ENCODE measurements at places on chromosomes 11 and 22.

DNA sequence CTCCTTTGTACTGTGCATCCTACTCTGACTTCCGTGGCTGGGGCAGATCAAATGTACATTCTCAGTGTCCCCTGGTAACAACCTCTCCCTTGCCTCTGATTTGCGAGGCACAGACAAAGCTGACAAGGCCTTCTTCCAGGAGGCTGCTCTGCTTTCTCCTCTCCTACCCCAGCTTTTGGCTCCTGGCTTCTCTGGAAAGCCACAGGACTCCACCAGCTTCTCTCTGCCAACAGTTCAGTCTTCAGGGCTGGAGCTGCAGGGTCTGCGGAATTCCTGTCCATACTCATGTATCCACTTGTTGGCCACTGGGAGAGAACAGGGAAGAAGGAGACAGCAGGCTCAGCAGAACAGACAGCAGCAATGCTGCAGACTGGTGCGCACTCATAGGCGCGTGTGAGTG is 44.4 kb downstream of the P4HA3 start:
- DNase-seq = no peak

GRCh38 chr11:60918939-60919265 is 4.9 kb downstream of the TMEM109 start:
- peak; percentile 56 for DNase-seq

- no peak for DNase-seq
Observed at GRCh38 chr22:48856308-48856615, 971.4 kb downstream of the BRD1 start.

DNA sequence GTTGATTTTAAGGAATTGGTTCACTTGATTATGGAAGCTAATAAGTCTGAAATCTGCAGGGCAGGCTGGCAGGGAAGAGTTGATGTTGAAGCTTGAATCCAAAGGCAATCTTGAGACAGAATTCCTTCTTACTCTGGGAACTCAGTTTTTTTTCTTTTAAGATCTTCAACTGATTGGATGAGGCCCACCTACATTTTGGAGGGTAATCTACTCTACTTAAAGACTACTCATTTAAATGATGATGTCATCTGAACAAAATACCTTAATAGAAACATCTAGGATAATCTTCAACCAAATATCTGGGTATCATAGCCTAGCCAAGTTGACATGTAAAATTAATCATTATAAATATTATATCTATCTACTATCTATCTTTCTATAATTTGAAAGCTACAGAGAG is 163.2 kb downstream of the PGR start:
- DNase-seq = no peak

DNA sequence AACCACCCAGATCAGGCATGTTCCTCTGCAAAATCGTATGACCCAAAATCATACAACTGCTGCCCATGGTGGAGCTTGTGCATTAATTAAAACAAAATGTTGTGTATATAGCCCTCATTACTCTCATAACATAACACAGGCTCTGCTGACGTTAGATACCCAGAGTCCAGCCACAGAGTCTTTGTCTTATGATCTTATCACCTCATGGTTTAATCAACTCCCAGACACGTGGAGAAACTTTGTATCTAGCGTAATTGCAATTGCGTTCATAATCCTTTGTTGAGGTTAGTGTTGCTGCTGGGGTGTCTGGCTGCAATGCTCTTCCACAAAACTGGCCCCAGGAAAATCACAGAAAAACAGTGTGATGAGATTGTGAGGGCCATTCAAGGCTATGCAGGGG is 5.0 kb upstream of the APOL1 start:
- DNase-seq = no peak

DNA sequence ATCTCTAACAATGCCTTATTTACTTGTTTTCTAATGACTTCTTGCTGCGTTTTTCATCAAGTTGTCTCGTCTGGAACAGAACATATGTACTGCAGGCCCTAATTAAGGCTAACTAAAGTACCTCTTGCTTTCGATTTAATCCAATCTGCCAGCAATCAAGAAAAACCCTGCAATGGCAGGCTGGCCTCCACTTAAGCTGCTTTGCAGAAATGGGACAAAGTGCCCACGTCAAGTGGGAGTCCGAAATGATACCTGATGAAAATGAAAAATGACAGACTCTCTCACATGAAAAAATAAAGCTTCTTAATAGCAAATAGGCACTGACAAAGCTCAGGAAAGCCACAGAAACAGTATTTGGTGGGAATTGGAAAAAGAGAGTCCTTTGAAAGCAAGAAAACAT is 1454.7 kb downstream of the FAM181B start:
- DNase-seq = no peak

DNA sequence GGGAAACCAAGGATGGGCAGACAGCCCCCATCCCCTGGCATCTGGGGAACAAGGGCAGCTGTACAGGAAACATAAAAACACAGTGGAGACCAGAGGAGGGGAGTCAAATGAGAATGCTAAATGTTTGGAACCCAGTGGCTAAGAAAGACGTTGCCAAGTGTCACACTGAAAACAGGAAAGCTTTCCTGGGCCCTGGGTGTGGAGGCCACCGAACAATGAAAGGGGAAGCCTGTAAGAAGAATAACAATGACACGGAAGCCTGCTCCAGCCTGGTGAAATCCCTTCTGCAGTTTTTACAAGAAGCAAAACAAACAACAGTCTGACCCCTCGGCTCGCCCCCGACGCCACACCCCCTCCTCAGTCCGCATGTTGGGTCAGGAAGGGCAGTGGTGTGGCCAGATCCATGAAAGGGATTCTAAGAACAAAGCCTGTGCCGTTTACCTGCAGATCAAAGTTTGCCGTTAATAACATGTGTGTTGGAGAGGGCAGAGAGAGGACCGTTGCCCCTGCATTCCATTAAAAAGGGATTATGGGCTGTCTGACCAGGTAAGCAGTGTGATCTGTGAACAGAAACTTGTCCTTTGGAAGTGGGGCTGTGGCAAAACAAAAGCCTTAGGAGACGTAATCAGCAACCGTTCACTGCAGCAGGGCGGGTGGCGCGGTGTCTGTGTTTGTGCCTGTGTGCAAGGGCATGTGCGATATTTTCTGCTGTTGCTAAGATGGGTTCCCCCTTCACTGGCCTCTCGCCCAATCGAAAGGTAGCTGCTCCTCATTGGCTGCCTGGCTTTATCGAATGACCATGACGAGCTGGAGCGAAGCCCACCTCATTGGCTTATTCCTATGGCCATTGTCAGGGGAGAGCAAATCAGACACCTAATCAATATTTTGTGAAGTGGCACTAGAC is 113.7 kb upstream of the BLID start:
- no peak for DNase-seq

DNA sequence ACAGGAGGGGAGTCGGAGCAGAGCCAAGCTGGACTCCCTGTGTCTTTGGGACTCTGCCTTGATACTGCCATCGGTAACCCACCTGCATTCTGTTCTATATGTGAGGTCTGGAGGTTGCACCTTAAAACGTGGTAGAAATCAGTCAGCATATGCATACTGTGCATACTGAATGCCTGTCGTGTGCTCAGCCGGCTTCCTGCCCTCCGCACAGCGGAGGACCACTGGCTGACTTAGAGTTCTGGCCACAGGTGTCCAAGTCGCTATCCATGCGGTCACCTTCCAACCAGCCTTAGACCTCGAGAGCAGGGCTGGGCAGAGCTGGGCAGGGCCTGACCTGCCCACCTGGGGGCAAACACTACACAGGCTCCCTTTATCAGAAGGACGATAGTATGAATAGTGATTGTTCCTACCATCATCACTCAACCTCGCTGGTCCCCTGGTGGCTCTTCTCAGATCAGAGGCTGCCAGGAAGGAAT is 3.8 kb downstream of the TBC1D10C start:
- DNase-seq = no peak

DNA sequence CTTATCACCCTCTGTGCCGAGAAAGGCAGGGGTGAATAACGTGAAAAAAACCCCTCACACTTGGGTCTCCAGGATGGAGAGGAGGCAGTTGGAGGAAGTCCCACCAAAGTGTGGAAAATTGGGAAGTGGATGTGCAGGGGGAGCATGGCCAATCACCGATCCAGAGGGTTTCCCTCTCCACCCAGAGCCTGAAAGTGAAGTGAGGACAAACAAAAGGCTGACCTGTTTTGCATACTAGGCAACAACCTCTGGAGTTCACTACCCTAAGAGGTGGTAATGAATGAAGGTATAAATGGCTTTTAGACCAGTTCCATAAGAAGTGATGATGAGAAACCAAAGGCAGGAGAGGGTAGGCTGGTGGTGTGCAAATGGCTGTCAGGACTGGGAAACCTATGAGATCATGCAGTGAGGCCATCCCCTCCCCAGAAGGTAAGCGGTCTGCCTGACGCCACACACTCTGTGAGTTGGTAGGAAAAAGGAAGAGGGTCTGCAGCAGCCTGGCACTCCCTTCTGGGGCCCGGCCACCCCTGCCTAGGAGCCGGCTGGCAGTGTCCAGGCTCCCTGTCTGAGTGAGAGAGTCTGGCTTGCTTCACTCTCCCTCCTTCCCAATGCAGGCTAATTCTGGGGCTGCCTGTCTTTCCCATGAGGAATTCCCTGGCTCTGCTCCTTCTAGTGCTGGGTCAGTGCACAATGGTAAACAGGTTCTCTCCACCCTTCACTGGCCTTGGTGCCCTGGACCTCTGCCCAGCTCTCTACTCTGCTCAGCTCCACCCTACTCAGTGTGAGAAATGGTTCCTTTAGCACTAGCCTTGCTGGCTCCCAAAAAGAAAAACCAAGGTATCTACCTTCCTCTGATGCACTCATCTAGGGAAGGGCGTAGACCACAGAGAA is 15.6 kb downstream of the TBC1D10A start:
- no peak for DNase-seq

- no peak for DNase-seq
Observed at GRCh38 chr11:77173494-77173893, 45.4 kb downstream of the MYO7A start.

DNA sequence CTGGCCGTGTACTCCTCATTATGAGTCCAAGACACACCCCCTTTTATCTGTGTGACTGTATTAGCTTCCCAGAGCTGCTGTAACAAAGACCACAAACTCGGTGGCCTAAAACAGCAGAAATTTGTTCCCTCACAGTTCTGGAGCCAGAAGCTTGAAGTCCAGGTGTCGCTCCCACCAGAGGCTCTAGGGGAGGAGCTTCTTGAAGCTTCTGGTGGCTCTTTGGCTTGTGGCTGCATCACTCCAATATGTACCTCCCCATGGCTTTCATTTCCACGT is 3.0 kb downstream of the PRR5 start:
- DNase-seq = no peak

DNA sequence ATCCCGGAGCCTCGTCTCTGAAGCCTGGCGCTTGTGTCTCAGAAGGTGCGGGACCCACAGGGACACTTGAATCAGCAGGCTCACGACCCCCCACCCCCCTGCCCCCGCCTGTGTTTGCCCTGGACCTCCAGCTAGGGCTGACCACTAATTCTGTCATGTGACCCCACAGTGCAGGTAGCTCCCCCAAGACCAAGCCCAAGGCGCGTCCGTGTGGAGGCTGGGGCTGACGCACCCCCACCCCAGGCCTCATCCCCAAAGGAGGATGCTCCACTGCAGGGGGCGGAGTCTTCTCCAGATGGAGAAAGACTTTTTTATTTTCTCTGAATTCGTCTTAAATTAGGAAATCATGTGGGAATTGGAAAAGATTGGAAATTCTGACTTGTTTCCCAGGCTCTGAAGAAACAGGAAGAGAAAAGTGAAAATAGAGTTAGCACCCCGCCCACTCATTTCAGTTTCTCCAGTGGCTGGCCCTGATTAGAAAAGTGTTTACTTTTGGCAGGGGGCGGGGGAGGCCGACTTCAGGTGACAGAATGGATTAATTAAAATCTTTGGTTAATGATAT is 1.0 kb upstream of the RELA start:
- DNase-seq = peak; percentile 44

DNA sequence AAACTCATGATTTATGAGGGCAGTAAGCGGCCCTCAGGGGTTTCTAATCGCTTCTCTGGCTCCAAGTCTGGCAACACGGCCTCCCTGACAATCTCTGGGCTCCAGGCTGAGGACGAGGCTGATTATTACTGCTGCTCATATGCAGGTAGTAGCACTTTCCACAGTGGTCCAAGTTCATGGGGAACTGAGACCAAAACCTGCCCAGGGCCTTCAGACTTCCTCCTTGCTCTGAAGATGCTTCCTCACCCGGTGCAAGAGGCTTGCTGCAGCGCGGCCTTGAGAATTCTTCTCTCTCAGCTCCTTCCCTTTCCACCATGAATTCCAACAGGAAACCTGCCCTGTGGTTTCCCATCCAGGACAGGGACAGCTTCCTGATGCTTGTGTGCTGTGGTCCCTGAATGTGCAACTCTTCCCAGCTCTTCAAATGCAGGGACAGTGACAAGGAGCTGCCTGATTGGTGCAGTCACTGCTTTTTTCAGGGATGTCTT is 53.9 kb downstream of the GGTLC2 start:
- DNase-seq = no peak

DNA sequence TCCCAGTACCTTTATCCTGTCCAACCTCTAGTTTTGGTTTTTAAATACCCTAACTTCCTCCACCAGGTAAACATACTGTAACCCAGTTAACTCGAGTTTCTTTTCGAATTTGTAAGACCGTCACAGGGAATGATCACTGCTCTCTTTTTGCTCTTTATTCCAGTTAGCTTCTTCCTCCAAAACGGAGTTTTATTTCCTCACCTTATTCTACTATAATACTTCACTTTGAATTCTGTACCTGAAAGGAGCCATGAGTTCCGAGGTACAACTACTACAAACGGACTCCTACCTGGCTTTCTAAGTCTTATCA is 1.4 kb downstream of the NUP98 start:
- no peak for DNase-seq

GRCh38 chr22:44229331-44229730 is 48.6 kb downstream of the PARVG start:
- no peak for DNase-seq

DNA sequence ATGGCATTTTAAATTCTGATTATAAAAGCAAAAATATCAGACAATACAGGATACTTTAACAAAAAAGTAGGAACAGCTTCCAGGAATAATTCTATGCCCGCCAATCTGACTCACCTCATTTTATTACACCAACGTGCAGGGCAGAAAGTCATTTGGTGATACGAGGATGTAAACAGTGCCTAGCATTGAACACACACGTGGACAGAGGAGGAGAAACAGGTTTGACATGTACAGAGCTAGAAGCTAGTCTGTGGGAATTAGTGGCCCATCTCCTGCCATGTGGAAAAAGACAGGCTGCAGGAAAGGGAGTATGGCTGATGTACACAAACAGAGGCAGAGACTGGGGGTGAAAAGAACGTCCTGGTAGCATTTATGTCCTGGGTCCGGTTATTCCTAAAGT is 9.0 kb upstream of the SPINDOC start:
- DNase-seq = no peak

DNA sequence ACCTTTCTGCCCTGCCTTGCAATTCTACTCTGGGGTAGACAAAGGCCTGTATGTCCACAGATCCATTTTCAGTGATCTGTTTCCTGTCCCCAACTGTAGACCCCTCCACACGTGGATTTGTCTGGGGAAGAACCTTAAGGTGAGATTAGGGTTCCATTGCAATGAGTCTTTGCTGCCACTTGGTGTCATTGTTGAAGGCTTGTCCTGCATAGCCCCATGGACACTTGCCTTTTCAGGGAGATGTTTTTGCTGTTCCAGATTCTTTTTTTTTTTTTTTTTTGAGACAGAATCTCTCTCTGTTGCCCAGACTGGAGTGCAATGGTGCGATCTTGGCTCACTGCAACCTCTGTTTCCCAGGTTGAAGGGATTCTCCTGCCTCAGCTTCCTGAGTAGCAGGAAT is 21.8 kb downstream of the SERPING1 start:
- no peak for DNase-seq

- DNase-seq = peak; percentile 59
Observed at GRCh38 chr11:67178878-67179277, 59.8 kb downstream of the KDM2A start.

GRCh38 chr11:35933320-35933871 is 10.5 kb upstream of the LDLRAD3 start:
- DNase-seq = no peak

Data from LHCN-M2 (cell line).